GM12891 (cell line): ENCODE measurements at places on chromosomes 6 and 20.

DNA sequence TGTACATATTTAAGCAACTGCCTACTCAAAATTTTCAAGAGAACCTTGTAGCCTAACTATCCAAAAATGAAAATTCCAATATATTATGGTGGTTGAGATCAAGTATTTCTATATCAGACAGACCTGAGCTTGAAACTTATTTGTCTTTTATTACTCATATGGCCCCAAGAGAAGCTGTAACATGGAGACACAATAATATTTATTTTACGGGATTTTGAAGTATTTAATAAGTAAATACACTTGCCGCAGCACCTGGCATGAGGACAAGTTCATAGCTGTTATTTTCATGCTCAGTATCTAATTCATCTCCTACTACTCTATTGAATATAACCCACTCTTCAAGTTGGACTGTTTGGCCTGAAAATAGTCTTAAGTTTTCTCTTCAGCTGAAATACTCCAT lies 28.0 kb downstream of the PTPRK start:
- no peak for DNase-seq

DNA sequence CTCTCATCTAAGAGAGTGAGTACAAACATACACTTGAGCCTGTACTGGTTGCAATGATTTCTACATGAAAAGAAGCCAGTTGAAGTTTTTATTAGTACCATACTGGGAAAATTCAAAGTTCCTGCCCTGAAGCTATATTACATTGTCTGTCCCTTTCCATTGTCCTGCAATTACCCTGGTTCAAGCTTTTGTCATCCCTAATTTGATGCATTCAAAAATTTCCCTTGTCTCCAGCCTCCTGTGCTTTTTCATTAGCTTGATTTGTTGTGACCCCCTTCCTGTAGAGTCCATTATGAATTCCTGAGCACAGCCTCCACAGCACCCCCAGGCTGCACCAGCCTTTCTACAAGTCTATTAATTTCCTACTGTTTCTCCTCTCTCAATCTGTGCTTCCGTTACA lies 46.4 kb downstream of the VGLL2 start:
- no peak for DNase-seq

DNA sequence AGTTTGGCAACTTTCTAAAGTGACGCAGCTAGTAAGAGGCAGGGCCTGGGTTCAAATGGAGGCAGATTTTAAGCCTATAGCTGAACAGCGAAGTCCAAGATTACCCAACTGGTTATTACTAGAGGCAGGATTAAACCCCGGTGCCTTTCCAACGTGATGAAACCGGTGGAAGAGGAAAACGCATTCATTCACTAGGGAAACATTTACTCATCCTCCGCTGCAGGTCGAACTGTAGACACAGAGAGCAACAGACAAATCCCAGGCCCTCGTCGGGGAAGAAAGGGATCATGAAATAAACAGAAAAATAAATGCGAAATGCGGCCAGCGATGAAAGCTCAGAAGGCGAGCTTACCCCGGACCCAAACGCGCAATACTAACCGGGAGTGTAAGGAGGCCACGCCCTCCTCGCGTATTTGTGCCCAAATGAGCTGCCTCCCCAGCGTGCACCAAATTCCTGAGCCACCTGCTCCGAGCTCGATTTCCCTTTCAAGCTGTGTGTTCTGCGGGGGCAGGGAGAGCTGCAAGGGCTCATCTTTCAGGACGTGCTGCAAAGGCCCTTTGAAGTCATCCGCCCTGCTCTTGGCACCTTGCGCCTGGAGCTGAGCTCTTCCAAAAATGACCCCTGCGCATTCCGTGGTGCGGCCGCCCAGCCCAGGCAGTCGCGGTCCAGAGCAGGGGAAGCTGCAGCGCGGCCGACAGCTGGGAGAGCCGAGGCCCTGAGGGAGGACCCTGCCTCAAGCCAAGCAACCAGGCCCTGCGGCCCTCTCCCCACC lies 46.9 kb downstream of the PDYN start:
- no peak for DNase-seq

DNA sequence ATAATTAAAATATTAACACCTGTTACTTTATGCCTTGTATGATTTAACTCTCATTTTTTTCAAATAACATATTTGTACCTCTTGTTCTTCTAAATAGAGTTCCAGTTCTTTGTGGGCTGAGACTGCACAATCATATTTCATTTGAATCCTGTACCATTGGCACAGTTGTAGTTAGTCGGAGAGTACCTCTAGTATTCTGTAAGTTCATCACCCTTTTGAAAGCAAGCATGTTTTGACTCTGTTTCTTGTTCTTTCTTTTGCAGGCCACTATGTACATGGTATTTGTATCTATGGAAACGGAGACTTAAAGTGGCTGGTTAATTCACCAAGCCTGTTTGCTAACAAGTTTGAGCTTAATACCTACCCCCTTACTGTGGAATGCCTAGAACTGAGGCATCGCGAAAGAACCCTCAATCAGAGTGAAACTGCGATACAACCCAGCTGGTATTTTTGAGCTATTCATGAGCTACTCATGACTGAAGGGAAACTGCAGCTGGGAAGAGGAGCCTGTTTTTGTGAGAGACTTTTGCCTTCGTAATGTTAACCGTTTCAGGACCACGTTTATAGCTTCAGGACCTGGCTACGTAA lies 68.2 kb downstream of the C6orf52 start:
- no peak for DNase-seq

- DNase-seq: no peak
Observed at GRCh38 chr20:15675061-15675514, 898.2 kb downstream of the KIF16B start.

DNA sequence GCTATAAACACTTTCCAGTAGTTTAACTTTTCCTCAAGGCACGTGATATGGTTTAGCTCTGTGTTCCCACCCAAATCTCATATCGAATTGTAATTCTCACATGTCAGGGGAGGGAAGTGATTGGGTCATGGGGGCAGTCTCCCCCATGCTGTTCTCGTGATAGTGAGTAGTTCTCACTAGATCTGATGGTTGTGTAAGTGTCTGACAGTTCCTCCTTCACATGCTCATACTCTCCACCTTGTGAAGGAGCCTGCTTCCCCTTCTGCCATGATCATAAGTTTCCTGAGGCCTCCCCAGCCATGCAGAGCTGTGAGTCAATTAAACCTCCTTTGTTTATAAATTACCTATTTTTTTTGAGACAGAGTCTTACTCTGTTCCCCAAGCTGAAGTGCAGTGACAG lies 127.9 kb downstream of the DTNBP1 start:
- DNase-seq: no peak

DNA sequence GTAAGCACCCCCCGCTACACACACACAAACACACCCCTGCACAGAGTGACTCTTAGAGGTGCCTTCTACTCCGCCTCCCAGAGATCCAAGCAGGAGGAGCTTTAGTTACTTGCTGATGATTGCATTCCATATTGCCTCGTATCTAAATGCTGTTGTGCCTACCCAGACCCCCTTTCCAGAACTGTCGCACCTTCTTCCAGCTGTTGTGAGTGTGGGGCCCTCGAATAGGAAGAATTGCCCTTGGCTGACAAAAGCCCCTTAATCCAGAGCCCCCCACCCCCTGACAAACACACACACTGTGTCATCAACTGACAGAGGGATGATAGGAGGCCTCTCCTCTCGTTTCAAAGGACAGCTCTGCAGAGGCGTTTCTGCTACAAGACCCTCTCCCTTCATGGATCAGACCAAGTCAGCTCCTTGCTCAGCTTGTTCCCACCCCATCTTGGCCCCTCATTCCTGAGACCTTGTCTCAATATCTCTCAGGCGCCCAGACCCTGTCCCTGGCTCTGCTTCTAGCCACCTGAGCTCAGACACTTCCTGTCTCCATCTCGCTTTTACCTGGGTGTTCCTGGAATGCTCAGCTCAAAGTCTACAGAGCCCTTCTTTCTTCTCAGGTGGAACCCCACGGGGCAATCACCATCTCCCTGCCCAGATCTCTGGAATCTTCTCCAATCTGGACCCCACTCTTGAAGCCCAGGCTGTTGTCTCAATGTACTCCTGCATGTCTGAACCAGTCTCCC lies 4.0 kb upstream of the VSX1 start:
- DNase-seq: no peak

- DNase-seq: no peak
Observed at GRCh38 chr6:166556863-166557322, 29.6 kb downstream of the RAMACL start.

DNA sequence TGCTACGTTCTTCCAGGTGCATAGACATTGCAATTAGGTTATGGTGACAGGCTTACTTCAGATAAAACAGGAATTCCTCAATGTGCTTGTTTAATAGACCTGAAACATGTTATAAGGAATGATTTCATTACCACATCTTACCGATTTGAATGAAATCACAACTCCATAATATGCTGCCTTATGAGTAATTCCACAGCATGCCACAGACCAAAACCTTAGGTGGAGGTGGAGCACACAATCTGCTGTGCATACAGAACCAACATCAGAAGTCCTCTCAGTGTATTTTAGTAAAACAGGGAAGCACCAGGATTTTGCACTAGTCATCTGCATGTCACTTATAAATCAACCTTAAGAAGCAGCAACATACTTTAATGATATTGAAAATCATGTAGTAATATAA lies 148.9 kb upstream of the TSHZ2 start:
- DNase-seq: no peak

- DNase-seq: no peak
Observed at GRCh38 chr6:140281236-140281635, 906.8 kb upstream of the CITED2 start.

DNA sequence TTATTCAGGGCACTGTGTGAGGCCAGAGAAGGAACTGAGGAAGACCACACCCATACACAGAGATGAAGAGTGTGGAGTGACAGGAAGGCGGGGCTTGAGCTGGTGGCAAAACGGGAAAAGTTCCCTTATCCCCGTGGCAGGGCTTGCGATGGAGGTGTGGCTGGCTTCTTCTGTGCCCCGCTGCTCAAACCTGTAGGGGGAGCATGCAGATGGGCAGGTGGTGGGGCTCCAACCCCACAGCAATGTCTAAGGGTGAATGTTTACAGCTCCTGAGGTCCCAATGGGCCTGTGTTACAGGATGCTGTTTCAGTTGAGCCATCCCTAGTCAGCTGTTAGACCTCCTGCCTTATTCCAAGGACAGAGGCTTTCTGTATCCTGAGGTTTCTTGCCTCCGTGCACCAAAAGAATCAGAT lies 105.9 kb downstream of the LY86 start:
- no peak for DNase-seq

DNA sequence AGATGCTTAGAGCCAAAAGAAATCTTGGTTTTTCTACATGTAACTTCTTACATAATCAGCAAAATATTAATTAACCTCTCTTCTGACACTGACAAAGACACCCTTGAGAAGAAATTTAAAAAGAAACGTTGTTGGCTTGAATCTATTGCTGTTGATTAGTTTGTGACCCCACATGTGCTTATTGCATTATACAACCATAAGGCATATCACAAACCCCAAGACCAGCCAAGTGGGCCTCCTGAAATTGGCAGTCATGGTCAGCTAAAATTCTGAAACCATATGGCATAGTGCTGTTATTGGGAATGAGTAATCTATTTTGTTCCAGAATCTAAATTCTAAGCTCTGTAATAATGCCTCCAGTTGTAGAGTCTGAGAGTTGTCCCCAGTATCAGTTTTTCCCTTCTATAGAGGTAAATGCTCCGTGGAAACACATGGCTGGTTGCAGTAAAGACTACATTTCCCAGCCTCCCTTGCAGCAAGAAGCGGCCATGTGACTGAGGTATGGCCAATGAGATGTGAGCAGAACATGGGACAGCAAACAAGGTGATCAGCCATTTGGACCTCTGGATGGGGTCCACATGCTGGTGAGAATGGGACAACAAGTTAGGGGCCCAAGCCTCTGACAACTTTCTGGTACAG lies 42.3 kb upstream of the PTPN1 start:
- no peak for DNase-seq

DNA sequence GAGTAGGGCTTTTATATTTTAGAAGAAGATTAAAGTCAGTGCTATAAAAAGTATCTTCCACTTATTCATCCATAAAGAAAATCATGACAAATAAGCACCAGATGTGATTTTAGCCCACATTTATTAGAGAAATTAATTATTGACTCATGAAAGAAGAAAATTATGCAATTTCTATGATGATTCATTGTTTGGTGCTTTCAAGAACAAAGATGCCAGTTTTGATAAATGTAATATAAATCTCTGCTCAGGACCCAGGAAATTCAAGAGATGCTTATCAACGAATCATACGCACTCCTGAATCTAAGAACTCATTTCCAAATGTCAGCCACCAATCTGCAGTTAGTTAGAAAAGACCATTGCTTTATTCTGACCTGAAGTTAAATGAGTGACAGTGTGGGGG lies 211.4 kb downstream of the ARHGAP18 start:
- DNase-seq: no peak

GRCh38 chr20:5848711-5849505 lies 98.7 kb downstream of the SHLD1 start:
- DNase-seq: no peak

- no peak for DNase-seq
Observed at GRCh38 chr6:148157841-148158240, 184.8 kb upstream of the SASH1 start.

GRCh38 chr20:50478162-50478990 lies 31.8 kb upstream of the PTPN1 start:
- DNase-seq: peak; percentile 37

- no peak for DNase-seq
Observed at GRCh38 chr6:14499309-14499708, 381.7 kb downstream of the CD83 start.

DNA sequence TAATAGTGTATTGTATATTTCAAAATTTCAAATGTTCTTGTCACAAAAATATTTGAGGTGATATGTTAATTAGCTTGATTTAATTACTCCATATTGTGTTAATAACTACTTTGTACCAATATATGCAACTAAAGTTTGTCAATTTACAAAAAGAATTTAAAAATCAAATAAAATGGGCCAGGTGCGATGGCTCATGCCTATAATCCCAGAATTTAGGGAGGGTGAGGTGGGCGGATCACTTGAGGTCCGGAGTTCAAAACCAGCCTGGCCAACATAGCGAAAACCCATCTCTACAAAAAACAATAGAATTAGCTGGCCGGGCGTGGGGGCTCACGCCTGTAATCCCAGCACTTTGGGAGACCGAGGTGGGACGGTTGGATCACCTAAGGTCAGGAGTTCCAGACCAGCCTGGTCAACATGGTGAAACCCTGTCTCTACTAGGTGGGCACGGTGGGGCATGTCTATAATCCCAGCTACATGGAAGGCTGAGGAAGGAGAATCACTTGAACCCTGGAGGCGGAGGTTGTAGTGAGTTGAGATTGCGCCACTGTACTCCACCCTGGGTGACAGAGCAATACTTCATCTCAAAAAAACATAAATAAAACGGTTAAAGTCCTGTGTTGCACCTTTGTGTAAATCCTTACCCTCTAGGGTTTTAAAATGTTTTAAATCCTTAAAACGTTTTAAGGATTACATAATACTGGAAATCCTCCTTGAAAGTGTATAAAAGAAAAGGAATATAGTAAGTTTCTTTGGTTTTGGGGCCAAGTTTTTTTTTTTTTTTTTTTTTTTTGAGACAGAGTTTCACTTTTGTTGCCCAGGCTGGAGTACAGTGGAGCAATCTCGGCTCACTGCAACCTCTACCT lies 4.0 kb downstream of the HSPA1B start:
- no peak for DNase-seq
